ENCODE measurements at places on chromosomes 12 and 14. TPM values are rescaled to one million over a fixed set of nuclear protein-coding genes. Genes with fewer than 3 reads are reported as not detected.

- DNase-seq, result no peak
These were observed 34.2 kb downstream of the PPM1H start for GRCh38 chr12:62900686-62901272.

GRCh38 chr12:779745-780734 lies 27.7 kb downstream of the WNK1 start:
- no peak for DNase-seq

- DNase-seq, result no peak
These were observed 17.3 kb downstream of the LRTM2 start for GRCh38 chr12:1837541-1838204.

The KCNA5 gene
- not detected for total RNA-seq

The KRT85 gene
- total RNA-seq, result not detected

All from natural killer cell (primary cell).